ENCODE measurements at places on chromosomes 2 and 18.

- no peak for DNase-seq
These were observed 420.0 kb downstream of the ZEB2 start for GRCh38 chr2:144099780-144100377.

DNA sequence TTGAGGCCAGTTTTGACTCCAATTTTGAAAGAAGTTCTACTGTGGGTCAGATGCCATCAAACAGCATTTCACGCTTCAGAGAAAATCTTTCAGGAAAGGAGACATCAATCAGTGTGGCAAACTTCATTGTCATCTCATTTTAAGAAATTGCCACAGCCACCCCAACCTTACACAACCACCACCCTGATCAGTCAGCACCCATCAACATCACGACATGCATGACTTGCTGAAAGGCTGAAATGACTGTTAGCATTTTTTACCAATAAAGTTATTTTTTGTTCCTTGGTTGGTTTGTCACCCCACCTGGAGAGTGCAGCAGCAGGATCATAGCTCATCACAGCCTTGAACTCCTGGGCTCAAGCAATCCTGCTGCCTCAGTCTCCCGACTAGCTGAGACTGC lies 10.4 kb downstream of the DNAJC10 start:
- no peak for DNase-seq

DNA sequence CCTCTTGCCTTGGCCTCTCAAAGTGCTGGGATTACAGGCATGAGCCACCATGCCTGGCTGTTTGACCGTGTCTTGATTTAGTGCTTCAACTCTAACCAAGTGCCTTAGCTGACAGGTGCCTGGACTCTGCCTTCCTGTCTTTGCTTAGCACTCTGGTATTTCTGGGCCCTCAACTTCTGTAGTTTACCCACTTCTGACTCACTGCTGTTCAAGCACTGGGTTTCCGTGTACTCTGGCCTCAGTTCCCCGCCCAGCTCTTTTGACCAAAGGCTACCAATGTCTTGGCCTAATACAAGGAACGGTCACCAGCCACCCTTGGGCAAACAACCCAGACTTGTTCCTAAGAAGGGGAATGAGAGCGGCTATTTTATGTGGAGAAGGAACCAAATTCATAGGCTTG lies 35.7 kb upstream of the CABLES1 start:
- no peak for DNase-seq

GRCh38 chr2:38155015-38155414 lies 79.1 kb upstream of the CYP1B1 start:
- DNase-seq = no peak

DNA sequence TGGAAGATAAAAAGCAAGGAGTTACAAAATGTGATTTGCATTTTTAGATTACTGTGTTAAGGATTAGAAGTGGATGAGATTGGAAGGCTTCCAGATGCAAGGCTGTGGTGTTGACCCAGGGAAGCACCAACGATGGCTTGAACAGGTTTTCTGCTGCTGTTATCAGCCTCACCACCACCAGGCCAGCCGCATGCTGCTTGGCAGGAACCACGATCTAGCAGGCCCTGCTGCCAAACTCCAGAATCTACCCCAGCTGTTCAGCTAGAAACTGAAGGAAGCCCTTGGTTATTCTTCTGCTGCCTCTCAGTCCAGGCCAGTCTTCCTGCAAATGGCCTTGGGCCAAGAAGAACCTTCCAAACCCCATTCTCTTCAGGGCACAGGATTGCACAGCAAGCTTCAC lies 133.9 kb downstream of the MTCL1 start:
- DNase-seq = no peak

DNA sequence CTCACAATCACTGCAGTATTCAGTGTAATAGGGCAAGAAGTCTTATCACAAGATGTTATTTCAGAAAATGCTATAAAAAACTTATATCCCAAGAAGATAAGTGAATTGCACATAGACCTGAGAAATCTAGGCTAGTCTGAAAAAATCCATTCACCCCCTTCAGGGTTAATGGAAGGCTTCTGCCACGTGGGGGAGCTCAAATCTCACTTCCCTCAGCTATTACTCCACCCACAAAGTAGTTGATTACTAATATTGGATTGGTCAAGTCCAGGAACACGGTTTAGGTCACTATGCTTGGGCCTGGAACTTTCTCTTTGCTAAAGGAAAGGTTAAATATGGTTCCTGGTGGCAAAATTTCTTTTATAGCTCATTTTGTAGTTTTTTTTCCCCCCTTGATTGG lies 51.2 kb upstream of the ADAM23 start:
- DNase-seq = peak; percentile 31

GRCh38 chr2:20916604-20917286 lies 93.8 kb upstream of the LDAH start:
- no peak for DNase-seq

DNA sequence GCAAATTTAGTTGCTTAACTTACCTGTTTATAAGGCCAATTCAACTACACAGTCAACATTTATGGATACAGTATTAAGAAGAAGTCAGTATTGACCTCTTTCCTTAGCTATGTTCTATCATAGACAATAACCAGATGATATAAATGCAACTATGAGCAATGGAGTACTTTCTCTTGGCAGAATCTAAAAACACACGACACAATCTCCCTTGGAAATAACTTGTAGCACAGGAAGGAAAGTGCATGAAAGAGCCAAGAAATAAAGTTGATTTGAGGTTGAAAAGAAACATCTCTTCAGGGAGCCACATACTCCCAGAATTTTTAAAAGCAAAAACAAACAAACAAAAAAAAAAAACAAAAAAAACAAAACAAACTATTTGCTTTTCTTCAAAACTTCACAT lies 145.0 kb downstream of the EVA1A start:
- DNase-seq = no peak

DNA sequence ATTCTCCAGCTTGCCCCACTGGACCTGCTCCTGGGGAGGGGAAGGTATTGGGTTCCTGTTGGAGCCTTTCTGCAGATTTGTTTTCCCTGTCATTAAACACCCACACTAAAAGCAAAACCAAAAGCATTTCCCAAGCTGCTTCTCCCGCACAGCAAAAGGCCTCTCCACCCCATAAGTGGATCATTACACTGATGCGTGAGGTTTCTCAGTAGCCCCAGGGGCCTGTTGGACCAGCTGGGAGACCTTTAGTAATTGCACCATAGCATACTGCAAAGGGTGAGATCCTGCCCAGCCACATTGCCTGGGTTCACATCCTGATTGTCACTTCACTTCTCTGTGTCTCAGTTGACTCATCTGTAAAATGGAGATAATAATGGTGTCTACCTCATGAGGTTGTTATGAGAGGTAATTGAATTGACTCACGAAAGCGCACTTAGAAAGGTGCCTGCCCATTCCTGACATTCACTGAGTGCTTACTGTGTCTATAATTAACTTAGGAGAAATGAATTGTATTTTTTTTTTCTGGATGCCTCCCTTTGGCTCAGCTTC lies 43.9 kb downstream of the TOGARAM2 start:
- DNase-seq = no peak

DNA sequence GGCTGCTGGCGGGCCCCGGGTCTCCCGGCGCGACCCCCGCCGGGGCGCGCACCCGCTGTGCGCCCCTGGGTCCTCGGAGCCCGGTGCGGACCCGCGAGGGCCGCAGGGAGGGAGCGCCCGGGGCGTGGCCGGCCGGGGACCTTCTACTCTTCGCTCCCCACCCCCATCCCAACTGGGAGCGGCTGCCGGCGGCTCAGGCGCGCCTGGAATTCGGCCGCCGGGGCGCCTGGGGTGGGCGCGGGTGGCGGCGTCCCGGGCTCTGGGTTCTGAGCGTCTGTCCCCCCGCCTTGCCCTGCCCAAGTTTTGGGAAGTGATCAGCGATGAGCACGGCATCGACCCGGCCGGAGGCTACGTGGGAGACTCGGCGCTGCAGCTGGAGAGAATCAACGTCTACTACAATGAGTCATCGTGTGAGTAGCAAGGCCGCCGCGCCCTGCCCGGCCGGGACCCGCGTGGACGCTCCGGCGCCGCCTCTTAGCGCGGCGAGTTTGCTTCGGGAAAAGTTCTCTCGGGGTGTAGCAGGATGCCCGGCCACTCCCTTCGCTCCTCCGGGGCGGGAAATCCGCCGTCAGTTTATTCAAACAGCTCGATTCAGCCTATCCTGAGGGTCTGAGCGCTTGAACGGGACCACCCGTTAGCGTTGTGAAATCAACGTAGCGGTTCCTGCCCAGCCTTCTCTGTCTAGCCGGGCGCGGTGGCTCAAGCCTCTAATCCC lies 502 bp downstream of the TUBB6 start:
- peak; percentile 53 for DNase-seq

DNA sequence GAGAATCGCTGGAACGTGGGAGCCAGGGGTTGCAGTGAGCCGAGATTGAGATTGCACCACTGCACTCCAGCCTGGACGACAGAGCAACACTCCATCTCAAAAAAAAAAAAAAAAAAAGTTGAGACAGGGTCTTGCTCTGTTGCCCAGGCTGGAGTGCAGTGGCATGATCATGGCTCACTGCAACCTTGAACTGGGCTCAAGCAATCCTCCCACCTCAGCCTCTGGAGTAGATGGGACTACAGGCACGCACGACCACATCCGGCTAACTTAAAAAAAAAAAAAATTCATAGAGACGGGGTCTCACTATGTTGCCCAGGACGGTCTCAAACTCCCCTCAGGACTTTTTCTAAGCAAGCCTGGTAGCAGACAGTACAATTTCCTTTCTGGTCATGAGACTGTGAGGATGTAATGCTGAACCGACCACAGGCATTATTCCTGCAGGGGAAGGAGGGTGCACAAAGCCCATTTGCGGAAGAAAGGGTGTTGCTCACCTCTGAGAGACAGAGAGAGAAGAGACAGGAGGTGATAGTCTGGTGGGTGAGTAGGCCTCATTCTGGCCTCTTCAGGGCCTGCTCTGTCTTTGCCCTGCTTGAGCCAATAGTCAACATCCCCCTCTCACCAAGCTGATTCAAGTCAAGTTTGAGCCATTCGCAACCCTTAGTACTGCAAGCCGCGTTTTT lies 205.3 kb downstream of the ZFP36L2 start:
- DNase-seq = no peak

GRCh38 chr2:8229546-8229986 lies 452.3 kb upstream of the ID2 start:
- peak; percentile 55 for DNase-seq

DNA sequence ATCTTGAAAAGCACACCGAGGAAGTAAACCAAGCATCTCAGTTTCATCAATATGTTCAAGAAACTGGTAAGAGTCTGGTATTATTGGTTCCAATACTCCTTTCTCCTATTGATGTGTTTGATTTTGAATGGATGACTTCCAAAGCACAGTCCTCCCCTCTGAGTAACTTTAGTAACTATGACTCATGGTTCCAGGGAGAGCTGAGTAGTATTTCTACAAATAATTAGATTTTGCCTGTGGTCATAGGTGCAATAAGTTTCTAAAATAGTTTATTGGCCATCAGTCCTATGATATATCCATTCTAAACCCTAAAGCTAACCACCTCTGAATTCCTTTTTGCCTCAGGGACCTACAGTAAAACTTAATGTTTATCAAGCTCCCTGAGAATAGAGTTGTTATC lies 352.4 kb downstream of the XIRP2 start:
- DNase-seq = no peak

- no peak for DNase-seq
These were observed 77.8 kb downstream of the FAM161A start for GRCh38 chr2:61775956-61776570.

DNA sequence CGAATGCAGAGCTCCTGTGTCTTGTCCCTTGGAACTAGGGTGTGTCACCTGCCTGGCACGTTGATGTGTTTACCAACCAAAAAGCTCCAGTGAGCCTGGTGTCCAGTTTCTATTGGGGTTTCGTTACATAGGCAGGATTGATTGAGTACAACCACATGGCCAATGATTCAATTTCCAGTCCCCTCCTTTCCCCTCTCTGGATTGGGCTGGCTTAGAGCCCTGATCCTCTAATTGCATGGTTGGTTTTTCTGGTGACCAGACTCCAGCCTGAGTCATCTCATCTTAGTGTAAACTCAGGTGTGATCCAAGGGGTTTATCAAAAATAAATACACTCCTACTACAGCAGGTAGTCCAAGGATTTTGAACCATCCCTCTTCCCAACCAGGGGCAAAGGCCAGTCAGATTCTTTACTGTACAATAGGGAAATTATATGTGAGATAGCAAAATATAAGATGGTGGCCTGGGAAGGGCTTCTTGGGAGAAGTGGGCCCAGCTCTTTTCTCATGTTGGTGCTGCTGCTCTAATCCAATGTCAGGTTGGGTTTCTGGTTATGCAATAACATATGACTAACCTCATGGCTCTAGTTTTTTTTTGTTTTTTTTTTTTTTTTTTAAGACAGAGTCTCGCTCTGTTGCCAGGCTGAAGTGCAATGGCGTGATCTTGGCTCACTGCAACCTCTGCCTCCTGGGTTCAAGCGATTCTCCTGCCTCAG lies 64.7 kb upstream of the MGAT5 start:
- DNase-seq = no peak

DNA sequence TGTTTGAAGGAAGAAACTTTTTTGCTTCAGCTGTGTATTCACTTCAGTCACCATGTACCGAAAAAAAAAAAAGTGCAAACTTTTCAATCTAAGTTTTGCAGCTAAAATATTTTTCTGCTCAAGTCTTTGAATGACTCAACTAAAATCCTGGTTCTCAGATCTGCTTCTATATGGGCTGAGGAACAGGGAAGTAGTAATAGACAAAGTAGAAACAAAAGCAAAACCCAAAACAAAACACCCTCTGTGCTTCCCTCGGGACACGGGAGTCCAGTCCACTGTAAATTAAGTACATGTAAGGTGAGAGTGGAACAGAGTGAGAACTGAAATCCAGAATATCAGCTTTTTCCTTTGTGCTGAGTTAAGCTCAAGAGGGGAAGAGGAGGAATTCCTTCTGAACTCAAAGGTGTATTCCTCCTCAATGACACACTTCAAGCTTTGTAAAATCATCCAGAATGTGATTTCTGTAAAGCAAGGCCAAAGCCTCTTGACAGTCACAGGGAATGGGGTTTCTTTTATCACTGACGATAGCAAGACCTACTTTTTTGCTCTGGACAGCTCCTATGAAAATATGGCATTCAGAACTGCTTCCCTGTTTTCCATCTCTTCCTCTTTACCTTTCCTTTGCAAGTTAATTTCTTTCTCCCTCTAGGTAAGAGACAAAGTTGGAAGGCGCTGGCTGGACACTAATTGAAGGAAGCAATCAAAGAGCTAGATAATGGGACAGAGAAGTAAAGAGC lies 433.5 kb upstream of the MMADHC start:
- no peak for DNase-seq

GRCh38 chr2:187576906-187577305 lies 22.7 kb upstream of the TFPI start:
- DNase-seq = no peak

GRCh38 chr2:241729868-241730267 lies 4.6 kb upstream of the D2HGDH start:
- DNase-seq = no peak

All from activated CD4-positive, alpha-beta T cell treated with anti-CD3 and anti-CD28 coated beads for 48 hours (primary cell).